Activated T-helper 1 cell treated with Interleukin-2 at 50 U/mL for 16 hours (primary cell): ENCODE measurements at places on chromosomes 5 and 9.

DNA sequence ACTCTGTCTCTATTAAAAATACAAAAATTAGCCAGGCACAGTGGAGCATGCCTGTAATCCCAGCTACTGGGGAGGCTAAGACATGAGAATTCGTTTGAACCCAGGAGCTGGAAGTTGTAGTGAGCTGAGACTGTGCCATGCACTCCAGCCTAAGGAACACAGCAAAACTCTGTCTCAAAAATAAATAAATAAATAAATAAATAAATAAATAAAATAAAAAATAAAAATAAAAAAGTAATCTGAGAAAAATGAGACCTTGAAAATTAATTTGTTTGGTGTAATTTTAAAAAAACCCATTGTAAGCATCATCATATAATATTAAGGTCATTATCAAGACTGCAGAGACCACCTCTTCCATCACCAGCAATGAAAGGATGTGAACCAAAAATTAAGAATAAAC lies 997.1 kb downstream of the CDH18 start:
- DNase-seq, result no peak

- DNase-seq, result no peak
These were observed 18.3 kb upstream of the CCDC192 start for GRCh38 chr5:127684726-127685467.

DNA sequence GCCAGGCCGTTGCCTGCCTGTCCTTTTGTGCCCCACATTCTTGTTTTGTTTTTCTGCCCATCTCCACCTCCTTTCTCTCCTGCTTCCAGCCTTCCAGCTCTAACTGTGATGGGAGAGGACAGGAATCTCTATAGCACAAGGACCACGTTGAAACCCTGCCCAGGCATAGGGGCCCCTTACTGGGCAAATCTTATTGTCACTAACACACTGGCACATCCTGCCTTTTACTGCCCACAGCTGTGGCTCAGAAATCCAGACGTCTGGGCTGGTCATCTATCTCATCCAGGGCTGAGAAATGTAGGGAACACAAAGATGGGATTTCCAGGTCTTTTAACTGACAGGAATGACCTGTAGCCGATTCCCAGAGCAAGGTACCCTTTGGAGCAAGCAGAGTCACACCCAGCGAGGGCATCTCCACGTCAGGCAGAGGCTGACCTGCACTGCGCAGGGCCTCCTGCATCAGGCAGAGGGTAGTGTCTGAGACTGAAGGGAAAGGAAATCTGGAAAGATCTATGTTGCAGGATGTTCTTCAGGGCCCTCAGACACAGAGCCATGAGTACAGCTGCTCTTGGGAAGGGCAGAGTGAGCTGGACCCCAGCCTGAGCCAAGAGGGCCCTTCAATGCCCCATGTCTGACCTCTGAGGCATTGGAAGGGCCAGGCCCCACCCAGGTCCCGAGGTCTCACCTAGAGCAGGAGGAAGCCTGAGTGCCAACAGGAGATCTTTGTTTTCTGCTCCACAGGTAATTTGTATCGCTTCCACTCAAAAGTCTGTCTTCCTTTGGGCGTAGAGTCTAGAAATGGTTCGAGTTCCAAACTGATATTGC lies 278.8 kb downstream of the FSTL4 start:
- DNase-seq, result no peak

GRCh38 chr5:34626036-34626435 lies 30.1 kb upstream of the RAI14 start:
- no peak for DNase-seq

GRCh38 chr5:136192526-136193321 lies at the start of gene SMIM32:
TSS of gene SMIM32 (minus strand) at chr5:136193162. CDS start at chr5:136192524, 638 bp downstream.
- DNase-seq, result no peak

DNA sequence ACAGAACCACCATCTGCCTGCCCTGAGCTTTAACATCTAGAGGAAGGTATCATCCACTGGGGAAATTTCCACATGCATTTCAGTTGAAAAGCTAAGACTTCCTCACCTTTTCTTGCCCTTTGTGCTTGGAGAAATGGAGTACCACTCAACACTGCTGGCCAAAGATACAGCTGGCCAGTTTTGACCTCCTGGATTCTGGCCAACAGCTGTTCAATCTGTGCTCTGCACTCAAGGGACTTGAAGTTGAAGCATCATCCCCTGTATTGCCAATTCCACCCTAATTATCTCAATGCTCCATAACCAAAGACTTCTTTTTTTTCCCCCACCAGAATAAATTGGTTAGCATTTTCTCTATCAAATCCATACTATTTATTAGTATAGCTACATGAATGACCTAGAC lies 70.4 kb upstream of the PRDM9 start:
- DNase-seq, result no peak

DNA sequence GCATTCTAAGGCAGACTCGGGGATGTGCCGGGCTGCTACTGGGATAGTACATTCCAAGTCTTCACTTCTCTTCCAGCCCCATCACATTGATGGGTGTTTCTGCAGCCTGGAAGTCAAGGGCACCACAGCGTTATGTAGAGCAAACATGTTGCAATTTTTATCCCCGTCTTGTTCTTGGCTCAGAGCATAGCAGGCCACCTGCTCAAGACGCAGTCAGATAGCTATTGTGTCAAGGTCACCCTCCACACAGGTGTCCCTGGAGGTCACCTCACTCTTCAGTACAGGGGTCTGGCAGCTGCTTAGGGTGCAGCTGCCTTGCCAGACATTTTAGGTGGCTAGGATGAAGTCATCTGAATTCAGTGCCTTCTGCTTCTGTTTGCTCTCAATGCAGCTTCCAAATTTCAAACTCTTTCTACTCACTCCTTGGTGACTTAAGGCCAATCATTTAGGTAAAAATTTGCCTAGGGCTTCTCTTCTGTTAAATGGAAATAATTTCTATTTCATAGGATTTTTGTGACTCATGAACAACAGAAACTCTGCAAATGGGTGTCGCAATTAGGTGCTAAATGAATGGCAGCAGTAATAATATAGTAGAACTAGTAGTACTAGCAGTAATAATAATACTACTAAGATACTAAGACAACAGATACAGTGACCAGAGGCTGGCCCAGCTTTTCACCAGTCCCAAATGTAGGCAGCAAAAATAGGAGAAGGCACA lies 24.3 kb downstream of the KCNV2 start:
- no peak for DNase-seq

- no peak for DNase-seq
These were observed 5.1 kb downstream of the SPAAR start for GRCh38 chr9:35914301-35914807.

- no peak for DNase-seq
These were observed 58.4 kb downstream of the SLC1A3 start for GRCh38 chr5:36664766-36665165.

DNA sequence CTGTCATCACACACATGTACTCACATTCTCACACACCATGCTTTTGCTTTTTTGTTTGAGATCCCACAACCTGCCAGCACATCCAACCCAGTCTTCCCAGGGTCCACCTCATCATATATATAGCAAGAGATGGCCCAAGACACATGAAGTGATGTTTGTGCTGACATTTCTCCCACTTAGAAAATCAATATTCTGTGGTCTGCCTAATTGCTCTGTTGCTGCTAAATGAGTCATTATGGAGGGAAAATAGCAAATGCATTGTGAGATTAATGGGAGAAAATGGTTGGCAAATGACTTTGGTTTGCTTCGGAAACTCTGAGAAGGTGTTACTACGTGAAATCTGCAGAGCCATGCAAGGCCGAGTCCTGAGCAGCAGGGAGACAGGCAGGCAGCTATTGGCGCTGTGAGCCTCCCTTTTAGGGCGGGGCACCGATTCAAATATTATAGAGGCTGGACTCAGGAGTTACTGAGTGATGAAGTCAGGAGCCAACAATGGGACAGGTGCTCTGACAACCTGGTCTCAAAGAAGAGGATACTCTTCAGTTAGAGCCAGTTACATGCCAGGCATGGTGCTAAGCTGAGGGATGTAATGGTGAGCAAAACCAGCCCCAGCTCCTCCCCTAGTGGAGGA lies 62.8 kb downstream of the DAB2IP start:
- DNase-seq, result no peak

DNA sequence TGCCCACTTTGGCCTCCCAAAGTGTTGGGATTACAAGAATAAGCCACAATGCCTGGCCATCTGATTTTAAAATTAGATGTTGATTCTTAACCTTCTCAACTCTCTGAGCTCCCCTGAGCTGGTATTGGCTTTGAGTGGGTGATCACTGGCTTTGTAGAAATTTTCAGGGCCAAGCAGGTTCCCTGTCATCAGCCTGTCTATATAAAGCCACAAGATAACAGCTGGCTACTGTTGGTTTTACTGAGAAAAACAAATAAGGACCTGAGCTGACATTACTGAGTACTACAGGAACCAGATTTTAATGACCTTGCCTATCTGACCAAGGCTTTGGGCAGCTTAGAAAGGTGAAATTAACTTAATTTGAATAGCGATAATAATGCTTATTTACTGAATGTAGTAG lies 153.6 kb downstream of the MSX2 start:
- no peak for DNase-seq

DNA sequence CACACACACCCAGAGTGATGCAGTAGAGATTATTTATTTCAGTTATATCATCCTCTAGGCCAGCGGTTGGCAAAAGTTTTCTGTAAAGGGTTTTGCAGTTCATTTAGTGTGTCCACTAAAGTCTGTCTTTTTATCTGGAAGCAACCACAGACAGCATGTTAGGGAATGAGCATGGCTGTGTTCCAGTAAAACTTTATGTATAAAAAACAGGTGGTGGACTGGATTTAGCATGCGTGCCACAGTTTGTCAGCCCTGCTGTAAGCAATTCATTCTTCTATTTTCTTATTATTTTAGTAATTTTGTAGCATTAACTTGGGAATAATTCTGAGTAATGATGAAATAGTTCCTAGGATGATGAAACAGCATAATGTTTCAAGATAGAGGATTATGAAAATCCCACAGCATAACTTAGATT lies 51.7 kb downstream of the CCNH start:
- no peak for DNase-seq

- no peak for DNase-seq
These were observed 4.8 kb downstream of the SKP1 start for GRCh38 chr5:134171972-134172371.

GRCh38 chr5:143601357-143601756 lies 197.9 kb upstream of the NR3C1 start:
- no peak for DNase-seq

GRCh38 chr5:11928909-11929308 lies 24.7 kb upstream of the CTNND2 start:
- DNase-seq, result no peak

GRCh38 chr5:135296900-135297816 lies 101.9 kb downstream of the MACROH2A1 start:
- no peak for DNase-seq

DNA sequence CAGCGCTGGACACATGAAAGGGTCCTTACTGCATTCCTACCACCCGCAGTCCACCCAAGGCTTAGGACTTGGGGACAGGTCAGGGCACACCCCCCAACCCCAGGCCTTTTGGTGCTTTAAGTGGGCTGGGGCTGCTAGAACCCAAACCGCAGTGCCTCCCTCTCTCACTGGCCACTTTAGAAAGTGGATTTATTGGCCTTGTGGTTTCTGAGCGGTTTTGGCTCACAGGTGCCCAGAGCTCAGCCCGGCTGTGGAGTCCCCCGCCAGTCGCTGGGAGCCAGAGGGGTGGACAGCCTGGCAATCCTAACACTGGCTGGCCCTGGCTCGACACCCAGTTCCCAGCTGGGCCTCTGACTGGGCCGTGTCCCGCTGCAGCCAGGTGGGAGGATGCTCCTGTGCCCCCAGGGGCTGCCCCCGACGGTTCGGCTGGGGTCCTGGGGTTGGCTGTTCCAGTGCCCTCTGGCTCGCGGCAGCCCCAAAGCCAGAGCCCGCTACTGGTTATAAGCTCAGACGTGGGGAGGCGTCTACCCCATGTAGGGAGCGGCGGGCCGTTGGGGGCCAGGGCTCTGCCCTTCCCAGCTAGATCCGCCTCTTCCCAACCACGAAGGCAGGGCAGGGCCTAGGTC lies 65.2 kb upstream of the RNU6ATAC start:
- DNase-seq, result no peak

DNA sequence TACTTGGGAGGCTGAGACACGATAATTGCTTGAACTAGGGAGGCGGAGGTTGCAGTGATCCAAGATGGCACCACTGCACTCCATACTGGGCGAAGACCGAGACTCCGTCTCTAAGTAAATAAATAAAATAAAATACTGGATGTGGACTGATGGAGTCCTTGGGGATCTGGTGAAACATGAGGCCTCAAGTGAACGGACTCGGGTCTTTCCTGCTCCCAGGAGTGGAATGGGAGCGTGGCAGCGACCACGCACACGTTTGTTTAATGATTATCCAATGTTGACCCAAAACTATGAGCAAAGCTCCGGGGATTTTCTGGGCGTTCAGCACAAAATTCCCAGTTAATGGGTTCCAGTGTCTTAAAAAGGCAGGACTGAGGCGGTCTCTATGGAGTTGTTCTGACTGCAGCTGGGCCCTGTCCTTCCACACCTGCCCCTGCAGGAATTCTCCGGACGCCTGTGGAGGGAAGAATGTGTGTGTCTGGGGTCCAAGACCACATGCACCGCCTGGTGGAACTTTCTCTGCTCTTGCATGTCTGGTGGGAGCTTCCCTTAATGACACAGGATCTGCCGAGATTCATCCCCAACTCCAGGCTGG lies 26.6 kb downstream of the NEK6 start:
- no peak for DNase-seq

DNA sequence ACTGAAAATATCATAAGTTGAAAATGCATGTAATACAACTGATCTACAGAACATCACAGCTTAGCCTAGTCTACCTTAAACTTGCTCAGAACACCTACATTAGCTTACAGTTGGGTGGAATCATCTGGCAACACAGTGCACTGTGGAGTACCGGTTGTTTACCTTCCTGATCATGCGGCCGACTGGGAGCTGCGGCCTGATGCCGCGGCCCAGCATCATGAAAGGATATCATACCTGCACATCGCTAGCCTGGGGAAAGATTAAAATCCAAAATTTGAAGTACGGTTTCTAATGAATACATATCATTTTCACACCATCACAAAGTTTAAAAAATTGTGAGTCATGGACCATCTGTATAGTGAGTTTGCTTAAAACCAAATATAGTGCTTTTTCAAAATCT lies 1.8 kb downstream of the HACD4 start:
- no peak for DNase-seq

DNA sequence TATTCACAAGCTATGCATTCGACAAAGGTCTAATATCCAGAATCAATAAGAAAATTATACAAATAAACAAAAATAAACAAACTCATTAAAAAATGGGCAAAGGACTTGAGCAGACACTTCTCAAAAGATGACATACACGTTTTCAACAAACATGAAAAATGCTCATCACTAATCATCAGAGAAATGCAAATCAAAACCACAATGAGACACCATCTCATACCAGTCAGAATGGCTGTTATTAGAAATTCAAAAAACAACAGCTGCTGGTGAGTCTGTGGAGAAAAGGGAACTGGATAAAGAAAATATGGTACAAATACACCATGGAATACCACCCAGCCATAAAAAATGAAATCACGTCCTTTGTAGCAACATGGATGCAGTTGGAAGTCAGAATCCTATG lies 45.1 kb upstream of the PUM3 start:
- DNase-seq, result no peak

GRCh38 chr9:137145731-137146526 lies 7.0 kb downstream of the GRIN1 start:
- no peak for DNase-seq

- DNase-seq, result no peak
These were observed 428.8 kb upstream of the CLINT1 start for GRCh38 chr5:158287643-158288271.
